ENCODE measurements at places on chromosomes 13 and 19.
A peak's percentile ranks its signal among the peaks of the same experiment; 100 is the strongest.

DNA sequence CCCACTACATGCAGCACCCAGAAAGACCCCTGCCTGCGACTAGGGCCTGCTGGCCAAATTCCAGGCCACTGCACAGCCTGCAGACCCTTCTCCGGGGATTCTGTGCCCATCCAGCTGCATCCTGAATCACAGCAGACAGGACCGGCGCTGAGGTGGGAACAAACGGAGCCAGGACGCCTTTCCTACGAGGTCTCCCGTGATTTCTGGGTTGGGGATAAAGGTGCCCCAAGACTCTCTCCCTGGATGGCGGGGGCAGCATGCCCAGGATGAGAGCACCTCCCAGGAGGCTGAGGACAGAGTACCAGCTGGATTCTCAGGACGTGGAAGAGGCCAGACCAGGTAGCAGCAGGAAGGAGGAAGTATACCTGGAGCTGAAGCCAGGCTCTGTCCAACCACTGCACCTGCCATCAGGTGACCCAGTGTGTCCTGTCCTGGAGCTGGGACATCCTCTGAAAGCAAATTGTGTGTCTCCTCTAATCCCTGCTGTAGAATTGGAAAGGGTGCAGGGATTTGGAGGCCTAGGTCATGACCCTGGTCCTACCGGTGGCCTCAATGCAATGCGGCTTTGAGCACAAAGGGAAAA, 3.4 kb upstream of the FUT5 start:
- no peak for DNase-seq

GRCh38 chr19:2549701-2550191, 73.8 kb downstream of the GADD45B start:
- no peak for DNase-seq

- no peak for DNase-seq
Observed at GRCh38 chr13:77516342-77516789, 19.1 kb upstream of the SCEL start.

GRCh38 chr19:29084266-29084665, 128.7 kb downstream of the UQCRFS1 start:
- peak; percentile 28 for DNase-seq

GRCh38 chr19:53158119-53158656, 665 bp downstream of the ZNF347 start:
- DNase-seq = peak; percentile 23

- no peak for DNase-seq
Observed at GRCh38 chr13:67377919-67378318, 147.8 kb upstream of the PCDH9 start.

DNA sequence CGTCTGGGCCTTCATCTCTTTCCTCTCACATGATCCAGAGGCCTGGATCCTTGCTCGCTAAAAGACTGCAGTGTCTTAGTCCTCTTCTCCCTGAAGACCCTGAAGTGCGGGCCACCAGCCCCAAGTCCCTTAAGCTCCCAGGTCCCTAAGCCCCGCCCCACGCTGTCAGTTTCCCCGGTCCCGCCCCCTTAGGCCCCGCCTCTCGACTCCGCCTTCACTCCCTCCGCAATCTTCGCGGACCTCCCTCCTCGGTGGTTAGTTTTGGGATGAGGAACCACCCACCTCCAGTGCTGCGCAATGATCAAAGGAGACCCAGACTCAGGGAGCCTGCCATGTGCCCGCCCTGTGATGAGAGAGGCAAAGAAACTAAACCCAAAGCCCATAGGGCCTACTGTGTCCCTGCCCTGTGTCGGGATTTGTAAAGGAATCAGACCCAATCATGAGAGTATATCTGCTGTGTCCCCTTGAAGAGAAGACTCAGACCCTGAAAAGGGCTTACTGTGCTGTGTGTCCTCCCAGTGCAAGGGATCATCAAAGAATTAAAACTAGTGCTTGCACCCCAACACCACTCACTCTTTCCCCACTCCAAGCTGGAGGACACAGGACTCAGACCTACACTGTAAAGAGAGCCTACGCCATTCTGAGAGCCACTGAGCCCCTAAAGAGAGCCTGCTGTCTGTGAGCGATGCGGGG, 3.0 kb upstream of the COX6B1 start:
- peak; percentile 75 for DNase-seq

- no peak for DNase-seq
Observed at GRCh38 chr13:26305676-26306075, 51.7 kb downstream of the CDK8 start.

DNA sequence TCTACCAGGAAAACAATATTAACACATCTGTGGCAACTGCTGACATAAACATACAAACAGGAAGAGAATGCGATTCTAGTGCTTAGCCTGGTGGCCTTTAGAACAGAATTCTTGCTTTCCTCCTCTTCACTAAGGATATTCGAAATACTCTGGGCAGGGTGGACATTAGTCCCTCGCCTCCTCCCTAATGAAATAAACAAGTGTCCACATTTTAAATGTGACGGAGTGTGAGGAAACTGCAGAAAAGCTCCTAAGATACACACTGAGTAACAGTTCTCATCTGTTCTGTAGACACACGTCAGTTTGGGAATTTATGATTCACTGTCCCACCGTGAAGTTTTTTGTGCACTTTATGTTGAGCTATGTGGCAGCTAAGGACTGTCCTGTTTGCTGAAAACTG, 639 bp downstream of the STARD13 start:
- DNase-seq = no peak

DNA sequence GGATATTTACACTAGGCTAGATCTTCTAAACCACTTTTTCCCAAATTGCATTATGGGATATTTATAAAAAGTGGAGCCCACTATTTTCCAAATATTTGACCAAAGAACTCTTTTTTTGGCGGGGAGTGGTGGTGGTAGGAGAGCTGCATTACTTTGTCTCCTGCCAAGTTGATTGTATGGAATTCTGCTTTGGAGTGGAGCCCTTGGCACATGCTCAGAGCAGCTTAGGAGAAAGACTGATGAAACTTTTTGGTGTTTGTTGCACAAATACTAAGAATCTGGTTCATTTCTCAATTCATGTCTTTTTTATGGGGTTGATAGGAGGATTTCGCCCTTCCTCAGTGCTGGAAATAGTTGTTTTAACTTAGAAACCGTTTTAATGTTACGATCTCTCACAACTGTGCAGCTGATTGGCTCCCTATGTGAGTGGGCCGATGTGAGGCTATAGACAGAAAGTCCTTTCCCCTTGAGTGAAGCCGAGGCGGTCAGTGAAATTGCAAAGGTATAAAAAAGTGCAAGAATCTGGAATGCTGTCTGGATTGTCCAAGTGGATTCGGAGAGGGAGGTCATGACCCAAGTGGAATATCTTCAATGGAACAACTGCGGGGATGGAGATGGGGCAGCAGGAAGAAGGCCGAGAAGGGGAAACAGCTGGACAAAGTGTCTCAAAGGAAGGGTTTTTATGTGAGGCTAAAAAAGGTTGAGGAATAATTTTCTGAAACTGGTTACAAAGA, 415.9 kb downstream of the FGF9 start:
- no peak for DNase-seq

Data from neural crest cell (in vitro differentiated cells).